Cardiac septum (tissue), 1 donor: ENCODE measurements at places on chromosomes 11 and 22. TPM values are rescaled to one million over a fixed set of nuclear protein-coding genes. Genes with fewer than 3 reads are reported as not detected.
A peak's percentile ranks its signal among the peaks of the same experiment; 100 is the strongest.

DDI1 gene
- total RNA-seq = not detected

CHCHD10 gene
- 1,008 TPM for total RNA-seq

OR8G5 gene
- total RNA-seq = not detected

- DNase-seq = peak; percentile 67
Measured at GRCh38 chr22:23380230-23380573, 199.9 kb downstream of the IGLL1 start.

- no peak for DNase-seq
Measured at GRCh38 chr22:45585437-45585755, 82.7 kb downstream of the FBLN1 start.

GRCh38 chr11:17846852-17847453 lies 112.4 kb downstream of the KCNC1 start:
- no peak for DNase-seq

DNA sequence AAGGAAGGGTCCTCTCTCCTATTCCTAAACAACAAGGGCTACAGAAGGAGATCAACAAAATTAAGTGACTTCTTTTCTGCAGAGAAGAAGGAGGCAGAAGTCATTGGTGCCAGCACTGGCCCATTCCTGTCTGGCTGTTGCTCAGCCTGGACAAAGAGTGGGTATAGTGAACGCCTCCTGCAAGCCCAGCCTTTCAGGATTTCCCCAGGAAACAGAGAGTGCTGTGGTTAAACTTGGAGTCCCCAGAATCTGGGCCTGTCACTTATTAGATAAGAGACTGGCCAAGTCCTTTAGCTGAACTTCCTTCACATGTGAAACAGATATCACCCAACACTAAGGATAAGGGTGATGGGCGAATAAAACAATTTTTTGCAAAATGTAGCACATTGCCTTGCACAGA lies 10.9 kb downstream of the TST start:
- DNase-seq = no peak

DNA sequence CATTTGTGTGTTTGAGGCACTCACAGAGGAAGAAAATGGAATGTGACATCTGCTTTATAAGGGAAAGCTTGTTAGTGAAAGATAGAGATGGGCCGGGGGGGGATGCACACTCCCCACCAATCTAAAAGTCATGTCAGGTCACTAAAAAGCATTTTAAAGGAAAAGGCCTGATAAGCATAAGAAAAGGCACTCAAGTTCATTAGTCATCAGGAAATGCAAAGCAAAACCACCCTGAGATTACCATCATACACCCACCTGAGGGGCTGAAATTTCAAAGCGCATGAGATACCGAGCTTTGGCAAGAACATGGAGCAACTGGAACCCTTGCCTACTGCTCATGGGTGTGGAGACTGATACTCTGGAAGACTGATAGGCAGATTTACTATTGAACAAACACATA lies 77.9 kb upstream of the ANO1 start:
- no peak for DNase-seq

GRCh38 chr11:1773994-1774550 lies 10.3 kb upstream of the CTSD start:
- peak; percentile 44 for DNase-seq

DNA sequence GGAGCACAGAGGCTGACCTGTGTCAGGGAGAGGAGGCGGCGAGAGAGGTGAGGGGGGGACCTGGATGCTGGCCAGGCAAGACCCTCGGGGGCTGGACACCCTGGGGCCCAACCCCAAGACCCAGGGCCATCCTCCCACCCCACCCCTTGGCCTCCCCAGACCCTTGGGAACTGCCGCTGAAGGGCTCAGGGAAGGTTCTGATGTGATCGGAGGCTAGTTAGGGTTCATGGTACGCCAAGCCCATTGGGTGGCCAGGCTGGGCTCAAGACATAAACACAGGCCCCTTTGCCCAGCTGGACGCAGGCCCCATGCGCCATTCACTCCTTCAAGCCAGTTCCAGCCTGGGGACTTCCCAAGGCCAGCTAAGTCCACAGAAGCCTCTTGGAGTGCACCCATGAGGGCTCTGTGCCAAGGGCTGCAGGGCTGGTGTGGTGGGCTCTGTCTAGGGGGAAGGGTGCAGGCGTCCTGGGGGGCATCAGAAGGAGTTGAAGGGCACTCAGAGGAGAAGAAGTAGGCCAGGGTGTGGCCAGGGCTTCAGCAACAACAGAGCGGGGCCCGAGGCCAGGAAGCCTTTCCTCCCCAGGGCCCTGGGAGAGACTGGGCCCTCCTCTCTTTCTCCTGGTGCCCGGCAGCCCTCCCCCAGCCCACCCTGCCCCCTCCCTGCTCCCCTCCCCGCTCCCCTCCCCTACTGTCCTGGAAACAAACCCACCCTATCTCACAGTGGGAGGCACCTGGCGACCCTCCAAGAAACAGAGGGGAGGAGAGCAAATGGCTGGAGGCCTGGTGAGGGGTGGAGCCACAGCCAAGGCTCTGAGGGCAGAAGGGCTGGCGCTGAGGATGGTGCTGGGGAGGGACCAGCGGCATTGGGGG lies 12.9 kb downstream of the TSPAN32 start:
- peak; percentile 95 for DNase-seq

DNA sequence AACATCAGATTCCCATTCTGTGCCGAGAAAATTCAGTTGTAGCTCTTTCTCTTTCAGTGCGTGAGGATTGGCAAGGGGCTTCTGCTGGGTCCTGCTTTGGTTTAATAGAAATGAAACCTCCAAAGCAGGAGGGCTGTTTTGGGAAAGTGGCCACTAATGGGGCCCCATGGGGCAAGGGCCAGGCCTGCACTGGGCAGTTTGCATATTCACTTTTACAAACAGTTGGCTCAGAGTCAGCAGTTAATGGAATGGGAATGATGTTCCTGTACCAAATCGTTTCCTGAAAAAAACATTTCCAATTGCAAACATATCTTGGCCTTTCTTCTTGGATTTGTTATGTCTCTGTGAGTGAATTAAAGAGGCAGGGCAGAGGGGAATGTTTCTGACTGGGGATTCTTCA lies 92.1 kb downstream of the PARVA start:
- no peak for DNase-seq

DNA sequence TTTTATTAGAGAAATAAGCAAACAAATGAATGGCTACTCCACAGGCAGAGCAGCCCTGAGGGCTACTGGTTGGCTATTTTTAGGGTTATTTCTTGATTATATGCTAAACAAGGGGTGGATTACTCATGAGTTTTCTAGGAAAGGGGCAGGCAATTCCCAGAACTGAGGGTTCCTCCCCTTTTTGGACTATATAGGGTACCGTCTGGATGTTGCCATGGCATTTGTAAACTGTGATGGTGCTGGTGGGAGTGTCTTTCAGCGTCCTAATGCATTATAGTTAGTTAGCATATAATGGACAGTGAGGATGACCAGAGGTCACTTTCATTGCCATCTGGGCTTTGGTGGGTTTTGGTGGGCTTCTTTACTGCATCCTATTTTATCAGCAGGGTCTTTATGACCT lies 19.2 kb downstream of the SLC22A6 start:
- DNase-seq = no peak

DNA sequence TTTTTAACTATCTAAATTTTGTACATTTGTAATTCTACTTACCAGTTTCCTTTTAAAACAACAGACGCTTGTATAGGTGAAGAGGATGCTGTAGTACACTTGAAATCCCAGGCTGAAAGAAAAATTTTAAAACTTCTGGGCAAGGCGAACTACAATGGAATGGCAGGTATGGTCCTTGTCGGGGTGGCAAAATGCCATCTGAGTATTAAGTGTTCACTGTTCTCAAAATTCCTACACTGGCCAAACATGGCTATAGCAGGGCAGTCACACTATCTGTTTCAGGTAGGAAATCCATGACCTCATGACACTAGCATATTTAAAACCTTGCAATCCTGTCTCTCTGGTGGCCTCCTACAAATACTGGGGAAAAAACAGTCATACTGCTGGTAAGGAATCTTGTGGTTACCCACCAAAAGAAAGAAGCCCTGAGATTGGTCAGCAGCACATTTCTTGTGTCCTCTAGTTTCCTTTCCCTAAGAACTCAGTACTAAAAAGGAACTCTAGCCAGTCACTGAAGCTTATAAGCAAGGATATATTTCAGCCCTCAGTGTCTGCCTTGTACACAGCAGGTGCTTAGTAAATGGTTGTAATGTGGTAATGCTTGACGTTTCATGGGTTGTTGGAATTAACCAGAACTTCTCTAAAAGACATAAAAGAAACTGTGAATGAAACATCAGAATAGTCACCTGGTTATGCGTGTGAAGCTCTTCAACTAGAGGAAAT lies 5.2 kb upstream of the ZC3H12C start:
- DNase-seq = no peak

DNA sequence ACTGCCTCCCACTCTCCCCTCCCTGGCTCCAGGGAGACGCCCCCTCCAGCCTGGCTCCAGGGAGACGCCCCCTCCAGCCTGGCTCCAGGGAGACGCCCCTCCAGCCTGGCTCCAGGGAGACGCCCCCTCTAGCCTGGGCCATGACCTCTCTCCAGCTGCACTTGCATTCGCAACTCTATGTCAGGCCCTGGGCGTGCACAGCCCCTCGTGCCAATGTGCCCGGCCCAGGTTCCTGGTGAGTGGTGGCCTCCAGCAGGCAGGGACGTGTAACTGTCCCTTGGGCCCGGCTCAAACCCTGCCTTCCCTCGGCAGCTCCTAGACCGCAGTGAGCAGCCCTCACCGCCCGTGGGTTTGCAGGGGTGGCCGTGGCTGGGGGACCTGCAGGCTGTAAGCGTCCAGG lies 6.9 kb downstream of the MUC6 start:
- DNase-seq = no peak
